ENCODE measurements at places on chromosomes 7 and 10. TPM values are rescaled to one million over a fixed set of nuclear protein-coding genes. Genes with fewer than 3 reads are reported as not detected.

DNA sequence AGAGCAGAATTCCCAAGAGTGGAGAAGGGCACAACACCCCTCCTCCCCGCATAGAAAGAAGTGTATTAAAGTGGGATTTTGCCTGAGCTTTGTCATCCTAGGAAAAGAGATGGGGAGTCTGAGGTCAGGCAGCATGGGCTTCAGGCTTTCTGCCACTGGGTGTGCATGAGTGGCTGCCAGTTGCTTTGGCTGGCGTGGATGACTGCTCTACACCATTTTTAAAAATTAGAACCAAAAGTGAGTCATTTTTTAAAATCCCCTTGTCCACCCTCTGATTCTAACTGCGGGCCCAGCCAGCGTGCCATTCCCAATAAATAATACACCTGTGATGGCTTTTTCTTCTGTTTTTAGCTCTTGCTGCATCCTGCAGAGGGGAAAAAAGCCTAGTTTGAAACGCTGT, 13.4 kb downstream of the SLC29A3 start:
- DNase-seq = no peak

Gene DIP2C
- polyA plus RNA-seq = 1.3 TPM

GRCh38 chr10:131772441-131772840, 128.4 kb upstream of the PPP2R2D start:
- no peak for DNase-seq

DNA sequence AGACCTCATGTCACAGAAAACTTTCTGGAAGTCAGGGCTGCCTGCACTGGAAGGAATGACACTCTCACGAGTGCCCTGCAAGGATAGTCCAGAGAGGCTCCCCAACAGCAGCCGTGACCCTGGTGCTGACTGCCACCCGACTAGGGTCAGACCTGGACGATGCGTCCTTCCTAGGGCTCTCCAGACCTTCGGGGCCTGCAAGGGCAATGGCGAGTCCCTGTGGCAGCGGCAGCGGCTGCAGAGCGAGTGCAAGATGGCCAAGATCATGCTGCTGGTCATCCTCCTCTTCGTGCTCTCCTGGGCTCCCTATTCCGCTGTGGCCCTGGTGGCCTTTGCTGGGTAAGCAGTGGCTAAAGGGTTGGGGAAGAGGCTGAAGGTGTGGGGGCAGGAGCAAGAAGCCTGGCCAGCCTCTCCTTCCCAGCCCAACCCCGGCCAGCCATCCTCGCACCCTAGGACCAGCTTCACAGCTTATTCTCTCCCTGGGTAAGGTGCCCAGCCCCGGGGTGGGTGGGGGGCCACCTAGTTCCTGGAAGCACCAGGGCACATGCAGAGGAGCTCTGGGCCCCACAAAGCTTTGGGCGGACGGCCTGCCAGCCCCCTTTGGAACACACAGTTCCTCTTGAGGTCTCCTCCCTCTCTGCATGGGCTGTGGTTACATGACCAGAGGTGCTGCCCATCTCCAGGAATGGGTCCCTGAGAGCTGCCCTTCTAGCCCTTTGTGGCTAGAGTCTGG, 5.5 kb downstream of the OPN4 start:
- DNase-seq = no peak

DNA sequence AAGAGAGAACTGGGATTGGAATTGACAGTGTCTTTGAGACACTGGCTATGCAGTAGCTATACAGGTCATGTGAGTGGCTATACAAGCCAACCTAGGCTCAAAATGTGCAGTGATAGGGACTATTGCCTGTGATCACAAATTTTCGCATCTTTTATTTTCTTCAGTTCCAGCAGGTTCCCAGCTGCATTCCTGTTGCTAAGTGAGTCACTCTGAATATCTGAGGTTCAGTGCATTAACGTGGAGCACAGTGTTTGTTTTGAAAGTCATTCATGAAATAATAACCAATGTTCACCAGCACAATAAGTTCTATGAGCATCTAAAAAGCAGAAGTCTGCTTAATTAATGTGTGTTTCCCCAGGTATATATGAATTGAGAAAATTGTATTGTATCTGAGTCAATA, 1236.0 kb upstream of the CELF2 start:
- no peak for DNase-seq

DNA sequence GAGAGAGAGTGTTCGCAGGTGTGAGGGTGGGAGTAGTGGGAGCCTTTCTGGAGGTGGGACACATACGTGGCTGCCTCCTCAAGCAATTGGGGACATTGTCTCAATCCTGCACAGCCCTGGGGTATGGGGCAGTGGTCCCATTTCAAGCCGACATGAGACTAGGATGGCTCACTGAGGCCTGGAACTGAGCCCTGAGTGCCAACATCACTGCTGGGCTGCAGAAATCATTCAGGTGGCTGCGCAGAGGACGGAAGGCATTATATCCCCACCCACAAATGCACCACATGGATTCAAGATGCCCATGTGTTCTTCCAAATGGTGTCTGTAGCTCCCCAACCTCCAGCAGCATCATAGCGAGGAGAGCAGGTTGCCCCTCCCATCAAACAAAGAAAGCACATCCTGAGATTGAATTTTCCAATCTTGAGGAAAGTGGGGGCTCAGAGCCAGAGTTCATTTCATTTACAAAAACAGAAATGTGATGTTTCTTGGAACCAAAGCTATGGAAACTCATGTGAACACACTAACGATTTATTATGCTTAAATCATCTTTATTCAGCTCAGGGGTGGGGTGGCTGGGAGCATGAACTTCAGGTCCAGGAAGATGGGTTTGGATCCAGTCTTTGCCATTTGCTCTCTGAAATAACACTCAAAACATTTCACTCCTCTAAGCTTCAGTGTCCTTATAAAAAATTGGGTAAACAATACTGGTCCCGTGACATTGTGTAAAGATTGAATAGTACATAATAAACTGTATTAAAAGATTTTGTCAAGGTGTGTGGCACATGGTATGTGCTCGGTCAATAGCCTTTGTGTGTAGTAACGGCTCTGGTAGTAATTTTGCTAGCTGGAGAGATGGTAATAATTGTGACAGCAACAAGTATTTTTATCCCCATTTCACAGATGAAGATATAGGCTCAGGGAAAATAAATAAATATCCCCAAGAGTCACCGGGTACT, 4.6 kb downstream of the SFTPA2 start:
- no peak for DNase-seq

Gene BICC1
- not detected for polyA plus RNA-seq

DNA sequence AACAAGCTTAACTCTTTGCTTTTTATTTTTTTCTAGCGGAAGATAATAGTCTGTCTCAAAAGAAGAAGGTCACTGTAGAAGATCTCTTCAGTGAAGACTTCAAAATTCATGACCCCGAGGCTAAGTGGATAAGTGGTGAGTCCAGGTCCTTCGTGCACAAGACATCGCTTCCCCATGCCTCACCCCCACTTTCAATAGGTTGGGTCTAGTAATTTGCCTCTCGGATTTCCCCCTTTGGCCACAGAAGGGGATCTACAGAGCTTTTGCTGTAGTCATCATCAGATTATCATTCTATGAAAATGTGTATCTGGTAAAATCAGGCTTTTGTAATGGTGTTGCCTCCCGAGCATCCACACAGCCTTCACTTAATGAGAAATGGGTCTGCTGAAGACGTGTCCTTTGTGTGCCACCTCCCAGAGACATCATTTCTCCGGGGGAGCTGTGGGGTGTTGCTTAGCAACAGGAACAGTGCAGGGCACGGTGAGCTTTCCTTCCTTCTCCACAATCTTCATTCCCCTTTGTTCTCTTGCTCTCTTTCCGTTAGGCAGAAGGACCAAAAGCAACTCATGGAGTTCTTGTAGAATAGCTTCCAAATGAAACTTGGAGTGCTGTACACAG, 422.8 kb downstream of the DPP6 start:
- no peak for DNase-seq

DNA sequence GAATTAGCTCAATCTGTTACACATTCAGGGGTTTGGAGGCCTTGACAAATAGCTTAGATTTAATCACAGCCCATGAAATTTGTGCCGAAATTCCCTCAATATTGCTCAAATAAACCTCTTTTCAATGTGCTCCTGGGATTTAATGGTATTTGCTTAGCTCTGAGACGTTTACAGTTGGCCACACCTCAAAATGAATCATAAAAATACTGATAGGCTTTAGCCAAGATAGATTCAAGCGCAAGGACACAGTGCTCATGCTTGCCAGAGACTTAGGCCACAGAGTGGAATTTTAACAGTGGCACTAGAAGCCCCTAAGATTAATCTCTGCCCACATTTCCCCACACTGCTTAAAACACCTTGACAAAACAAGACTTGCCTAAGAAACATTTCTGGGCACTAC, 2.3 kb upstream of the SEMA3C start:
- no peak for DNase-seq

DNA sequence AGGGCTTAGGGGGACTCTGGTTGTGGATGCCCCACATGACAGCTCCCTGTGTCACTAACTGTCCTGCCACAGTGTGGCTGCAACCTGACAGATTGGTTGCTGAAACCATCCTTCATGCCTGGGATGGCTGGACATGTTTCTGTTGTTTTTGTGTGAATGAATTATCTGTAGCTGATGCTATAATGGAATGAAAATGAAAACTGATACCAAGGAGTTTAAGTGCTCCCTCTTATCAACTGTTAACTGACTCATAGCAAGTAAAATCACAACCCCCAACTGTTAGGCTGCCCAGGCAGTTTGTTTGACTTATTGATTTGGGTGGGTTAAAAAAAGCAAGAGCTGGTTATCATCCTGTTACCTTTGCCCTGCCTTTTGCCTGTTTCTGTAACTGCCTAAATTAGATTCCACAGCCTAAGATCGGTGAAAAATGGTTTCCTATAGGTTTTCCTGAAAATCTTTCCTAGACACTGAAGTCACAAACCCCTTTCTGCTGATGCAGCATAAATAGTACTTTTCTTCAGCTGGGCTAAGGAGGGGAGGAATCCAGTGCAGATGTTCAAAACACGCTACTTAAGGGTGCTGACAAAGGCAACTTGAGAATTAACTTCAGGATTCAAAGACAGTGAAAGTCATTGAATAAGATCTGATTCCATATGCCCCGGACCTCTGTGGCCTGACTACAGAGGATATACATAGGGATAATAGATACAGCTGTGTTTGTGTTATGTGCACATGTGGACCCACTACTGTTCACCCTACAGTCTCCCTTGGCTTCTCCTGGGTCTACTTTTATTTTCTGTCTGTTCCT, 5.7 kb downstream of the FRAT2 start:
- no peak for DNase-seq

GRCh38 chr10:43923328-43923727, 274.6 kb upstream of the ZNF32 start:
- DNase-seq = no peak

DNA sequence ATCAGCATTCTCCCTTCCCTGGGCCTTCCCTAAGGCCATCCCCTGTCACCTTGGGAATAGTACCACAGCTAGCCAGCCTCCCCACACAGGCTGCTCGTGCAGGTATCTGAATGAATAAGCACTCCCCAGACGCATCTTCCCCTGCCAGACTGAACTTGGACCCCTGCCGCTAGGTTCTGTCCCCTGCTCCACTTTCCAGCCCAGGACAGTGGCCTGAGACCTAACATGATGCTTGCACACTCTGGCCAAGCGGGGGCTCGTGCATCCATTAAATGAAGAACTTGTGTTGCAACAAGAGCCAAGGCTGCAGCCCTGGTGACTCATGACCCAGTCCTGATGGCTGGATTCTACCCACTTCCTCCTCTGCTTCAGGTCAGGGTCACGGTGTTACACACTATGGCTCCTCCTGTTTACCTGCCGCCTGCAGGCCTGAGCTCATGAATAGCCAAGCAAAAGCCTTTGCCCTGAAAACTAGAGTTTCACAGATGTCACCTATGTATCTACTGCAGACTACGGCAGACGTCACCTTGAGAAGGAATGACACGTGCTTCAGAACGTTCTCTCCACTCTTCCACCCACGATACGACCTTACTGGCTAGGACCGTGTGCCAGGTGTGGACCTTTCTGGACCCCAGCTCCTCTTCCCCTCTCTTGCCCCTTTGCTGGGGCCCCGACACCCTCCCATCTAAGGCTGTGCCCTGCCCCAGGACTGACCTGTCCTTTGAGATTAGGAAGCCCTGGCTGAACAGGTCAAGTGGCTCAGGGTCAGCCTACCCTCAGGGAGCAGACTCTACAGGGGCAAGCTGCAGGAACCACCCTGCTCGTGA, 6.5 kb downstream of the ASB13 start:
- peak; percentile 28 for DNase-seq

Gene CALY
- polyA plus RNA-seq = 0.72 TPM

- no peak for DNase-seq
These were observed 618.7 kb downstream of the DNAJB6 start for GRCh38 chr7:157955348-157955999.

Gene DNAJB12
- polyA plus RNA-seq = 16.1 TPM

DNA sequence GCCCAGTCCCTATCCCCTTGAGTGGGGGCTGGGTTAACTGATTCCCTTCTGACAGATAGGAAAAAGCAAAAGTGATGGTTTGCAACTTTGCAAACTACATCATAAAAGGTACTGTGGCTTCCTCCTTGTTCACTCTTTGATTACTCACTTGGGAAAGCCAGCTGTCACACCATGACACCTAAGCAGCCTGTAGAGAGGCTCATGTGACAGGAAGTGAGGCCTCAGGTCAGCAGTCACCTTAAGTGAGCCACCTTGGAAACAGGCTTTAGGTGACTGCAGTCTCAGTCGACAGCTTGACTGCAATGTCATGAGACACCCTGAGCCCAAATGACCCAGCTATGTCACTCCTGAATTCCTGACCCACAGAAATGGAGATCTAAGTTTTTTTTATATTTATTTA, 4.3 kb upstream of the CHCHD2 start:
- no peak for DNase-seq

Gene STEAP4
- 0.04 TPM for polyA plus RNA-seq

DNA sequence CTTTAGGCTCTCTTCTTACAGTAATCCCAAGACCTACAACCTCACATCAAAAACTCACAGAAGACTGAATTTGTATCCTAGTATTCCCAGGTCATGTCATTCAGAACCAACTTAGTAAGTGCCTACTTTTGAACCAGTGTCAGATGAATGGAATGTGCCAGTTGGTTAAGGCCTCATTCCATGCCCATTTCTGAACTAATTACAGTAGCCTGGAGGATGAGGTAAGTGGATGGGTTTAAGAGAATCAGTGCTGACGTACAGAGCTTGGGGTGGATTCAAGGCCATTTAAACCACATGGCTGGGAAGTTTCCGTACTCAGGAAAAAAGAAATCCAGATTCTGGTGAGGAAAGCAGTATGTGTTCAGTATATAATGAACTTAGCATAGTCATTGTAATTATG, 21.9 kb upstream of the FOXP2 start:
- DNase-seq = no peak

GRCh38 chr10:75553550-75553949, 122.1 kb downstream of the LRMDA start:
- no peak for DNase-seq

Gene TFEC
- polyA plus RNA-seq = 17.3 TPM

- DNase-seq = no peak
These were observed 7.8 kb downstream of the ABLIM1 start for GRCh38 chr10:114650266-114650665.

GRCh38 chr7:124459101-124460055, 306.2 kb downstream of the GPR37 start:
- DNase-seq = no peak

Gene DMBT1
- not detected for polyA plus RNA-seq

All from B cell (primary cell).